Cortex of kidney (tissue), 1 donor: ENCODE measurements at places on chromosomes 3 and 15.

DNA sequence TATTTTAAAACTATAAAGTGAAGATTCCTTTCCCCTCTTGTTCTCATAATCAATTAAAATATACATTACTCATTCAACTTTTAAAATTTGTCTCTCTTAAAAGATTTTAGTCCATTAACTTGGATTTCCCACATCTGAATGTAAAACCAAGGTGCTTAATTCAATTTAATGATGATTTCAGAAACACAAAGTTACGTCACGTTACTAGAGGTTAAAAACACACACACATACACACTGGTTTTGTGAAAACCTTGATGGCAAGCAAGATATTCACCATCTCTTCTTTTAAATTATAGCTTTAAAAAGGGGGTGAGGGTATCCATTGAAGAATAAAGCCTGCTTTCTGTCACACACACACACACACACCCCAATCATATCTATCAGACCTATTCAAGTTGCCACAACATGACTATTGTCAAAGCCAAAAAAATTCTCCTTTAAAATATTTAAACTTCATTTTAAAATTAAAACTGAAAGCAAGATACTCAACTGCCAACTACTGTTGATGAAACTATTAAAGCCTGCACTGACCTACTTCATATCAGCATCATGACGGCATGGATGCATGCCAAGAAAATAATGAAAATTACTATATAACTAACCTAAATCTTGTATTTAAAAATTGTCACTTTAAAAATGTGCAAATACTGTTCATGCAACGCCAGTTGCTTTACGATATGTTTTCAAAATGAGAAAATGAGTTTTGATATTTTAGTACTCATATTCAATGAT is 2.1 kb downstream of the RFX7 start:
- no peak for DNase-seq

- no peak for DNase-seq
Observed at GRCh38 chr3:59425942-59426341, 376.1 kb upstream of the CFAP20DC start.

DNA sequence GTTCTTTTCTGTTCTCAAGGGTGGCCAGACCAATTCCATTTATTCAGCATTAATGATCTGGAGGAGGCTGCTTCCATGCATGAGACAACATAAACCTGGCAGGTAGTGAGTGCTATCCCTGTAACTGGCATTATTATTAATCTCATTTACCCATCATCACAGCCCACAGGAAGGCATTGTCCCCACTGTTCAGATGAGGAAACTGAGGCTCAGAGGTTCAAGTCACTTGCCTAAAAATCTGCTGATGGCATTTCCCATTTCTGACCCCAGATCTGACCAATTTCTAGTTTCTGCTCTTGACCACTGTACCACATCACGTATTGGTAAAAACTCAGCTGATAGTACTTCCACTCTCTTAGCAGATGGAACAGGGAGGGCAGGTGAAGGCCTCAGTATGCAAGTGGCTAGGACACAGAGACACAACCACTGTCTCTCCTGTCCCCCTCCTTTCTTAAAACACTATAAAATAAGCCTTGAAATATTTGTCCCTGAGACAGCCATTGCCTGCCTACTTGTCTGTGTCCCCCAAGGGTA is 36.1 kb downstream of the TRANK1 start:
- DNase-seq: no peak

GRCh38 chr3:103919327-103919726 is 1447.4 kb upstream of the ALCAM start:
- DNase-seq: no peak

DNA sequence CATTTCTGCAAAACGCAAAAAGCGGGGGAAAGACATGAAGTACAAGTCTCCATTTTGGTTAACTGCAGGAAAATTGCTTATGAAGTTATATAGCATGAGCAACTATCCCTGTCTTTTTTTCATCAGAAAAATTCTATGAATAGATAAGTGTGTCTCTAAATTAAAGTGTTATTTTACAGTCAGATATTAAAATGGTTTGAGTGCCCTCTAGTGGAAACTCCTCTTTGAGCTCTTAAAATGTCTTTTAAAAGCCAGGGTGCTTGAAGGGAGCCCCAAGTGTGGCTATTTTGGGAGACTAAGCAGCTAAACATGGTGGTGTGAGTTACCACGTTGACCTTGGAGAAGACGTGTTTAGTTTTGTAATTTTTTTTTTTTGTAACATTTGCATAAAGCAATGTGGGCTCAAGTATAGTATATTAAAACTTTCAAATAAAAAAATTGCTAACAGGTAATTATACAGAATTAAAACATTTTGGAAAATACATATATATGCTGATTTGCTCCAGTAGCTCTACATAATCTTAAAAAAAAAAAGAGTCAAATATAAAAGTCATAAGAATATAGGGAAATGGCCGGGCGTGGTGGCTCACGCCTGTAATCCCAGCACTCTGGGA is 77.2 kb downstream of the PPP2R3A start:
- no peak for DNase-seq

DNA sequence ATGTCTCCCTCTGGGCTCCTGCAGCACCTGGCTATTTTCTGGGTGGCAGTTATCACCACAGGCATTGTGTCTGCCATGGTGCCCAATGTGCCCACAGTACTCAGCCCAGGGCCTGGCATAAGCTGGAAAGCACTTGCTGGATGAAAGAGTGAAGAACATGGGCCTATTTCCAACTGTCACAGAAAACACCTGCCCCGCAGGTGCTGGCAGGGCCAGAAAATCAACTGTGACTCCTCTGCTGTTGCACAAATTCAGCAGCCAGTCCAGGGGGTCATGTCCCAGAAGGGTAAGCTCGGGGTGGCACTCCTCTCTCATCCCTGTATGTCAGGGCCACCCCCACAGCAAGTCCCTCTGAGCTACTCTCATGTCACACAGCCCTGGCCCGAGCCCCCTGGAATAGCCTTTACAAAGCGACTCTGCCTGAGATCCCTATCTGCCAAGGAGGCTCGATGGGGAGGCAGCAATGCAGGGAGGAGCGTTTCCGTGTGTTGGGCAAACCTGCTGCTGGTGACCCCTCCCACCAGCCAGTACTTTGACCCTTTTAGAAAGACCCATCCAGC is 16.9 kb downstream of the ITIH3 start:
- DNase-seq: no peak

DNA sequence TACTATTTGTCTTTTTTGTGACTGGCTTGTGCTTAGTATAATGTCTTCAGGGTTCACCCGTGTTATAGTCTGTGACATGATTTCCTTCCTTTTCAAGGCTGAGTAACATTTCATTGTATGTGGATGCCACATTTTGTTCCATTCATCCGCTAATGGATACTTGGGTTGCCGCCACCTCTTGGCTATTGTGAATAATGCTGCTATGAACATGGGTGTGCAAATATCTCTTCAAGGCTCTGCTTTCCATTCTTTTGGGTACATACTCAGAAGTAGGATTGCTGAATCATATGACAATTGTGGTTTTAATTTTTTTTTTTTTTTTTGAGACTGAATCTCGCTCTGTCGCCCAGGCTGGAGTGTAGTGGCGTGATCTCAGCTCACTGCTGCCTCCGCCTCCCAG is 15.4 kb downstream of the CRTC3 start:
- no peak for DNase-seq

- DNase-seq: no peak
Observed at GRCh38 chr3:17175187-17175807, 290.5 kb downstream of the PLCL2 start.

DNA sequence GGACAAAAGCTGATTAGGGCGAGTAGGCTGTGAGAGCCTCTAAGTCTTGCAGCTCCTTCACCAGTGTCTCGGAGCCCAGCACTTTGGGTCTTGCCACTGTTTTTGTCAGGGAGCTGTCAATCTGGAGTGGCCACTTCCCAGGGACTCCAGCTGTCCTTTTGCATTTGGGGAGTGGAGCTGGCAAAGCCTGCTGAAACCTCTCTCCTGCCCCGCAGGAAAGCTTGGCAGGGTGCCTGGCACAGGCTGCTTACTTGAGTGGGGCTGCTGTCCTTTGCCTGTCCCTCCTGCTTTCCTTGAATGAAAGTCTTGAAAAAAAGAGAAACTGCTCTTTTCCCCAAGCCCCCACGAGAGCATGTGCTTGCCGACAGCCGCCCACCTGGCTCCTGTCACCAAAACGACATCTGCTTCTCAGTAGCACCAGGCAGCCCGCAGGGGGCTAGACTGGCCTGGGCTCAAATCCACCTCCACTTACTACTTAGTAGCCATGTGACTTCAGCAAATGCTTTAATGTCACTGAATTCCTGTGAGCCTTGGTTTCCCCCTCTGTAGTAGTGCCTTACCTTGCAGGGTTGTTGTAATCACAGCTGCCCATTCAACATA is 13.7 kb downstream of the USP13 start:
- no peak for DNase-seq

DNA sequence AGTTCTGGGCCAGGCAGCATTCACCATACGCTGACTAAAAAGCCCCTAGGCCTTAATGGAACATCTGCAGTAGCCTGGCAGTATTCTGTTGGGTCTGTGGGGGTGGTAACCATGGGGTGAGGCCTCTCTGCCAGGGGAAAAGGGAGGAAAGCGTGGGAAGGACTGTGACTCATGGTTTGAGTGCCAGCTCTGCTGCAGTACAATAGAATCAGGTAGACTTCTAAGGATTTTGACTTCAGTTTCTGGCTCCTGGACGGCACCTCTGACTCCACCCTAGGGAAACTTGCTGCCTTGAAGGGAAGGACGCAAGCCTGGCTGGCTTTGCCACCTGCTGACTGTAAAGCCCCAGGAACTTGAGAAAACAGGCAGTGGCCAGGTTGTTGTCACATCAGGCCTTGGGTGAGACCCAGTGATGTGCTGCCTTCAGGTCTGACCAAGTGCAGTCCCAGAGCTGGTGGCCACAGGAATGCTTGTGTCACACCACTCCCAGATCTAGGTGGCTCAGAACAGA is 148.6 kb downstream of the SUCNR1 start:
- no peak for DNase-seq

GRCh38 chr3:51773529-51774056 is 5.4 kb downstream of the IQCF6 start:
- DNase-seq: no peak

DNA sequence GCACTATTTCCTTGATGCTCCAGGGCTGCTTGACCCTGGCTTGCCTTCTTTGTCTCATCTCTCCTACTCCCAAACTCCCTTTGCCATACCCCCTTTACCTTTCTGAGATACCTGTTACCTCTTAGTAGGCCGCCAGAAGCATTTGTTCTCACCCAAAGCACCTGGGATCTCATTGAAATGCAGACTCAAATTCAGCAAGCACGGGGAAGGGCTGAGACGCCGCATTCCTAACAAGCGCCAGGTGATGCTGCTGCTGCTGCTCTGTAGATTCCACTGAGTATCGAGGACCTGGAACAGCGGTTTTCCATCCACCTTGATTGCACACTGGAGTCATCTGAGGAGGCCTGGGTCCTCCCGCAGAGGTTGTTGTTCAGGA is 91.8 kb downstream of the TMEM266 start:
- DNase-seq: no peak

GRCh38 chr3:123194552-123194951 is 7.2 kb upstream of the SEC22A start:
- DNase-seq: no peak

GRCh38 chr15:75531041-75531450 is 48.1 kb downstream of the PTPN9 start:
- no peak for DNase-seq

GRCh38 chr3:32778389-32778788 is 39.4 kb upstream of the TRIM71 start:
- no peak for DNase-seq
